Neural progenitor cell (in vitro differentiated cells): ENCODE measurements at places on chromosomes 6 and 20.

DNA sequence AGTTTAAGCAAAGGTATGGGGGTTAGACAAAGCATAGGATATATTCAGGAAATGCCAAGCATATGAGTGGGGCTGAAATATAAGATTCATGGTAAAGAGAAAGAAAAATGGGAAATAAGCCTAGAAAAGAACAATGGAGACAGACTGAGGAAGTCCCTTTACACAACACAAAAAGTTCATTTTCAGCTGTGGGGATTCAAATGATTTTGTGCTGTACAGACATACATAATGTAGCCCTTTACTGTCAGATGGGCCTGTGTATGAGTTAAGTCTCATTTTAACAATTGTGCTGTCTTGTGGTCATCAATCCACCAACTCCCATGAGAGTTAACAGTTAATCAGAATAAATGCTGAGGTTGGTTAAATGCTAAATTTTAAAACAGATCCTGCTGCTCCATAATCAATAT lies 37.2 kb downstream of the REV3L start:
- H3K4me3 ChIP-seq, result no peak overlapping the region
- H3K27me3 ChIP-seq, result no peaks in the 10 kb centered on the region
- H3K4me1 ChIP-seq, result no peaks in the 10 kb centered on the region
- H3K27ac ChIP-seq, result no peak overlapping the region

DNA sequence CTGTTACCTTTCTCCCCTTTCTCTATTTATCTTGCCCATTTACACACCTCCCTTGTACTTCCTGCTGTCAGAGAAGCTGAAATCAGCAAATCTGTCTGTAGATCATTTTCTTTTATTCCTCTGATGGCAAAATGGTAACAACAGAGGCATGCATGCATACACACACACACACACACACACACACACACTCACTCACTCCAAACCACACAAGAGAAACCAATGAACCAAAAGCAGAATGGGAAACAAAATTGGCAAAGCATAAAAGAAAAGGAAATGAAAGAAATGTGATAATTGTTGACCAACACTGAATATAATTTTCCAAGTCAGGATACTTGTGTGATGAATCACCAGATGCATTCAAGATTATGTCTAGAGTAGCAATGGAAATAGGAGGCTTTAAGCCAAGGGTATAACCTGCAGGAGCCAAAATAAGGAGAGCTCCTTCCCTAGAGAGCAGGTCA lies 172.4 kb downstream of the PLCB4 start:
- DNase-seq, result no peak
- H3K27ac ChIP-seq, result no peak overlapping the region
- no peaks in the 10 kb centered on the region for H3K36me3 ChIP-seq

- H3K36me3 ChIP-seq, result no peaks in the 10 kb centered on the region
- no peak overlapping the region for H3K4me3 ChIP-seq
- no peaks in the 10 kb centered on the region for H3K27me3 ChIP-seq
- no peak overlapping the region for H3K27ac ChIP-seq
- DNase-seq, result no peak
These were observed 47.2 kb upstream of the MICB start for GRCh38 chr6:31450751-31451150.

DNA sequence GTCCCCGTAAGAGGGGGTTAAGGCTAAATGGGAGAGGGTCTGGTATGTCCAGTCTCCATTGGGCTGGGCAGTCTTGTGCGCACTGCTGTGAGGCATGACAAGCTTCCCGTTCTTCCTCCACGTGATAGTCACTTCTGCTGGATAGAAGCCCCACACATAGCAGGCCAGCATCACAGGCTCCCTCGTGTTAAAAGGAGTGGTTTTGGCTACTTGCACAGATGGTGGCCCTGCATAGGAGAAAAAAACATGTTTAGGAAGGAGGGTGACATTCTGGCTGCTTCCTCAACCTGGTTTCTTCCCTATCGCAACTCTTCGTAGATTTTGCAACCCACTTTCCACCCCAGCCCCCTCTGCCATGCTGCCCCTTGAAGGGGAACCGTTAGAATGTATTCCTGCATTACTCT lies 3.6 kb downstream of the HLA-DMB start:
- H3K4me1 ChIP-seq, result peaks cover 6% of the 10 kb centered on the region
- no peak for DNase-seq
- no peak overlapping the region for H3K4me3 ChIP-seq
- no peak overlapping the region for H3K27ac ChIP-seq
- H3K27me3 ChIP-seq, result peaks cover 9% of the 10 kb centered on the region

DNA sequence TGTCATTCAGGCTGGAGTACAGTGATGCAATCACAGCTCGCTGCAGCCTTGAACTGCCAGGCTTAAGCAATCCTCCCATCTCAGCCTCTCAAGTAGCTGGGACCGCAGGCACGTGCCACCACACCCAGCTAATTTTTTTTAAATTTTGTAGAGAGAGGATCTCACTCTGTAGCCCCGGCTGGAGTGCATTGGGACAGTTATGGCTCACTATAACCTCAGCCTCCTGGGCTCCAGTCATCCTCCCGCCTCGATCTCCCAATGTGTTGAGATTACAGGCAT lies 86.5 kb downstream of the SERAC1 start:
- H3K27me3 ChIP-seq, result no peaks in the 10 kb centered on the region
- H3K36me3 ChIP-seq, result no peaks in the 10 kb centered on the region
- H3K4me1 ChIP-seq, result no peaks in the 10 kb centered on the region
